ENCODE measurements at places on chromosomes 6 and 20.

DNA sequence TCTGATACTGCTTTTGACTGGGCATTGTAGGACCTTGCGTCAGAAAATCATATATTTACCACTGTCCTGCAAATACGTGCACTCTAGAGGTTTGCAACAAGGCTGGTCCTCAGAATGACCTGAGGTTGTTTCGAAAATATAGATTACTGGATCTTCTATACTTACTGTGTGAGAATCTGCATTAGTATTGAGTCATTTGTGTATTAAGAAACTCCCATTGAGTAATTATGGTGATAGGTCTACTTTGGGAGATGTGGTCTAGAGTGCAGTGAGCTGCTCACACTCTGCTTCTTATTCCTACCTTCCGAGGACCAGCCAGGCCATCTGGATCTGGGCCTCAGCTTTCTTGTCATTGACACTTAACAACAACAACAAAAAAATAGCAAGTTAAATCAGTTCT is 9.6 kb downstream of the KLHL32 start:
- no peak for DNase-seq

- peak; percentile 20 for DNase-seq
These were observed 40.2 kb downstream of the MRPL14 start for GRCh38 chr6:44086931-44087574.

DNA sequence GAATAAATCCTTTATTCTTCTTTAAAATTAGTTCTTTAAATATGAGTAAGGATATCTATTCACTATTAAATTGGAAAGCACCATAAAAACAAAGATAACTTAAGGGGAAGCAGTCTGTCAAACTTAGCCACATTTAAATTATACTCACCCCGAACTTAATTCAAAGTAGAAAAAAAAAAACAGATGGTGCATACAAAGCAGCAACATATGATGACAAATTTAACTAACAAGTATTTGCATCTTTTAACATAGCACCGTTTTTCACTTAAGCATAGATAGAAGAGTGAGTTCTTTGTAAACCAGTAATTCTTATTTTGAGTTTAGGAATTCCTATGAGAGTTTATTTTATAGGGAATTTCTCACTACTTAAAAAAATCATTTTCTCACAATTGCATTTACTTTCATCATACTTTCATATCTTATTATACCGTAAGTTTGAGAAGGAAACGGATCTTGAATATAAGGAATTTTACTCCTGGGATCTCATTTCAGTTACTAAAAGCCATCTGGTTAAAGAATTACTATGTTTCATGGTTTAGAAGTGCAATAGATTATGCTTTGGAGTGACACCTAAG is 828.2 kb upstream of the MAP3K7 start:
- no peak for DNase-seq

DNA sequence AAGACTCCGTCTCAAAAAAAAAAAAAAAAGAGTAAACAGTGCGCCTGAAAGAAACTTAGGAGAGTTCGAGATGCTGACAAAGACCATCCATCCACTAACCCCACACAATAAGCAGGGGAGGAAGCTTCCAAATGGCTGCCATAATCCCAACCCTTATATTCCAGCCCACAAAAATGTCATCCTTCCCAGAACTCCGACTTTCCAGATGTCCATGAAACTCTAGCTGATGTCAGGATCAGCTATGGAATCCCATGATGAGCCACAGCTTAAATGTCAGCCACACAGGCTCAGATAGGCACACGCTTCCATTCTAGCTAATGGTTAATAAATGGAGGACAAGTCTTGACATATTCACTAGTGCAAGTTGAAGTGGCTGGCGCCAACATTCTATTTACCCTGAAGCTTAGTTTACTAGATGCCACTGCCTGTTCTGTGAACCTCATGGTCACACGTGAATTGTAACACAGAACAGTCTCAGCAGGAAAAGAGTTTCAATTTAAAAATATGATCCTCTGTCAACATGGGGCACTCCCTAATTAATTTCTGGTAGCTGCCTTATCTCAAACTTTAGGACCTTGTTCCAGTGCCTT is 75.5 kb downstream of the FOXF2 start:
- DNase-seq: no peak

GRCh38 chr6:46655803-46656202 is 3.0 kb downstream of the SLC25A27 start:
- DNase-seq: peak; percentile 15

GRCh38 chr6:13331516-13332348 is 3.4 kb upstream of the TBC1D7 start:
- peak; percentile 32 for DNase-seq

DNA sequence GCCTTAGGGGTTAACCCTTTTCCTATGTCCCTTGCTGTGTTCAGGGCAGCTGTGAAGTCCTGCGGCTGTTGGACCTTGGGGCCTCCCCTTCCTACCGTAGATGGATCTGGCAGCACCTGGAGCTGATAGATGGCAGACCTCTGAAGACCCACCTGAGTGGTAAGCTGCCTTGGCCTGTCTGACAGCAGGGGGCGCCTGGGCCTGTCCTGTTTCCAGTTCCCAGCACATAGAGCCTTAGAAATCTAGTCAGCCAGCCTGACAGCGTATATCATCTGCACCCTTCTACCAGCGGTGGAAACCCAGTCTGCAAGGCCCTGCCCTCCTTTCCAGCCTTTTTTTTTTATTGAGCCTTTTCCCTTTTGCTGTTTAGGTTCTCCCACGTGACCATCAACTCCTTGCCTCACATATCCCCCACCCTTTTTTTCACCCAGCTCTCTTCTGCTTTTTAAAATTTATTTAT is 26.6 kb downstream of the CNBD2 start:
- DNase-seq: peak; percentile 76

DNA sequence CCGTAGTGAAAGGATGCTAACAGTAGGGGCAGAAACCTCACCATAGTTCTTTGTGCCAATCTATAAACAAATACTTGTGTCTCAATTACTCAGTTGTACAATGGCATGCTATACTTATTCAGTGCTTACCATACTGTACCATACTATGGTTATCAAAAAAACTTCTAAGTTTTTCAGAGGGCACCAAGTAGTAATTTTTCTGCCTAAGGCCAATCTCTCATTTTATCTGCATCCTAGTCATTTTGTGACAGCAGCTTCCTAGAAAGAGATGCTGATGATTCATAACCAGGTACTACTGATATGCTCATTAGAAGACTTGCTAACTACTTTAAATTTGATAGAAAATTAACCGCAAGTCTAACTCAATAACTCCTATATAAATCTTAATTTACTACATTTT is 42.9 kb downstream of the TMEM244 start:
- no peak for DNase-seq

DNA sequence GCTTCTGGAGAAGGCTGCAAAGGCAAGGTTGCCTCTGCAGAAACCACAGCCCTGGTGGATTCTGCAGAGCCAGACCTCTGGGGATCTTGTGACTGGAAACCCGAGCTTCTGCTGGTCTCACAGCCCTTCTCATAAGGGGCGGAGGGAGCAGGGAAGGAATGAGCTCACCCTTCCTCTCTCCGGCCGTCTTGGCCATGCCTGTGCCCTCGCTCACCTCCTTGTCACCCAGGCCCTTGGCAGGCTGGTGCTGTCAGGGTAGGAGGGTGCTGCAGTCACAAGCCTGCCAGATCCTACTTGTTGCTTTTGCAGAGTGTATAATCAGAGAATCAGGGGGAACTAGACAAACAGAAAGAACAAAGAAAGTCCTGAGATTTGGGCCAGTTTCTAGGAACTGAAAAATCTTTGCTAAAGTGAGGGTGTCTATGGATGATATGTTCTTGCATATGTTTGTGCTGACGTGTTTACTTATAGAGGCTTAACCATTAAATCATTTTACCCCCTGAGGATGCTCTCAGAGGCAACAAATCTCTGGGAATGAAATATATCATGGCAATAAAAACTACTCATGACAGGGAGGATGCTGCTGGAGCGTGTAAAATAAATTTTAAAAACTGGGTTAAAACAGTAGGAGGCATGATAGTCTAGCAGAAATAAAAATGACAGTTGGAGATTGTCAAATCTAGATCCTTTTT is 244.9 kb upstream of the SOX4 start:
- DNase-seq: peak; percentile 51

- DNase-seq: no peak
These were observed 47.6 kb upstream of the NOTCH4 start for GRCh38 chr6:32271429-32271828.

GRCh38 chr6:143062551-143062950 is 1.9 kb downstream of the AIG1 start:
- no peak for DNase-seq

- DNase-seq: no peak
These were observed at the start of gene SPINT4 for GRCh38 chr20:45722047-45722446. Gene SPINT4 (plus strand): TSS chr20:45722347. CDS start chr20:45722368, 21 bp downstream.

DNA sequence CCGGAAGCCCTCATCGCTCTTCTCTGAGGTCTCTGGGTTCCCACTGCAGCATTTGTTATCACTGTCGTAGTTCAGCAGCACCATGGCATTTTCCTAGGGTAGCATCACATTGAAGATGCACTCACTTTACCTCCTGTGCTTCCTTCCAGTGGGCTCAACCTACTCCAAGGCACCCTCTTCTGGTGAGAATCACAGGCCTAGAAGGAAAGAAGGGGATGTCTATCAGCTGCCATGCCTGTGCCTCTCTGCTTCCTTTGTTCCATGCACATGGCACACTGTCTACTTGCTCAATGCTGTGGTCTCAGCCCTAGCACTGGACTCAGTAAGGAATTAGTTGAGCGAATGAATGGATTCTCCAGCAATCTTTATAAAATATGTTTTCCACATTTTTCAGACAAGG is 22.6 kb downstream of the CST4 start:
- peak; percentile 51 for DNase-seq

GRCh38 chr6:14857001-14857400 is 388.9 kb upstream of the JARID2 start:
- no peak for DNase-seq

GRCh38 chr20:45926731-45927070 is 7.8 kb upstream of the PCIF1 start:
- no peak for DNase-seq

DNA sequence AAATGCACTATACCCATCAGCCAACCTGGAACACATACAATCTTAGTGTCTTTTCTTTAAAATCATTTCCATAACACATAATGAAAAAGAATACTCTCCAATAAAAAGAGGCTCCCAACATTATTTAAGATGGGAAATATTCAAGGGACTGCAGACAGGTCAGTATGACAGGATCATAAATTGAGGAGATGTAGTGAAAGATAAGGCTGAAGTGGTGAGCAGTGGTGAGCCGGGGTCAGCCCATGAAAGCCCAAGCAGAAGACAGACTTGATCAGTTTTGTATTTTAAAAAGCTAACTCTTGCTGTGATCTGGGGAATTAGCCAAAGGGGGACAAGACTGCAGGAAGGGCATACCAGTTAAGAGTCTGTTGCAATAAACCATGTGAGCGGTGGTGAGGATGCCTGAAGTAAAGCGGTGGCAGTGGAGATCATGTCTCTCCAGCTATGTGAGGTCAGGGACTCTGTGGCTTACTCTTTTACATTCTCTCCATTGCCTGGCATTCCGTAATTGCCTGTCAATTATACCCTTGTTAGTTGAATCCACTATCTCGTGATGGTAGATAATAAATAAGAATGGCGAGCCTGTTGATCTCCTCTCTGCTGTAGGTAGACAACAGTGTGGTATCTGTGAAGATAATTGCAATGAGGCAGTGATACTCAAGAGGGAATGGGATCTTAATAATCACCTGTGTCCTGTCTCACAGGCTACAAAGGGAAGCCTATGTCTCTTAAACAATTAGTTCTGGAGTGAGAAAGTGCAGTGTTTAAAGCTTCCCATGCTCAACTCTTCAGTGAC is 97.4 kb downstream of the FILIP1 start:
- DNase-seq: no peak

- no peak for DNase-seq
These were observed 7.6 kb downstream of the BPIFB2 start for GRCh38 chr20:33015114-33015484.

DNA sequence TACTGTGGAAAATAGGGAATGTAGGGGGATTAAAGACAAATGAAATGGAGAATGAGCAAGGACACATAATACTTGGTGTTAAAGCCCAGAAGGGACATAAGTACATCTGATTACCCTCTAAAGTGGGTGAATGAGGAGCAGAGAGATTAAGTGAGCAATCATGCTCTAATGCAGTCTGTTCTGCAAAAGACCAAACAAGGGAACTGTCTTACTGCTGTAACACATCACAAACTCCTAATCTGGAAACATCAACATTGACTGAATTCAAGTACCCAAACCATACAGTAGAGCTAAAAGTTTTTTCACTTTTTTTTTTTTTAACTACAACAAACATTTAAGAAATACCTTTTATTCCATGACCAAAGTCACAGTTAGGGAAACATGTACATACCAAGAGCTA is 19.3 kb upstream of the SLC17A4 start:
- no peak for DNase-seq

DNA sequence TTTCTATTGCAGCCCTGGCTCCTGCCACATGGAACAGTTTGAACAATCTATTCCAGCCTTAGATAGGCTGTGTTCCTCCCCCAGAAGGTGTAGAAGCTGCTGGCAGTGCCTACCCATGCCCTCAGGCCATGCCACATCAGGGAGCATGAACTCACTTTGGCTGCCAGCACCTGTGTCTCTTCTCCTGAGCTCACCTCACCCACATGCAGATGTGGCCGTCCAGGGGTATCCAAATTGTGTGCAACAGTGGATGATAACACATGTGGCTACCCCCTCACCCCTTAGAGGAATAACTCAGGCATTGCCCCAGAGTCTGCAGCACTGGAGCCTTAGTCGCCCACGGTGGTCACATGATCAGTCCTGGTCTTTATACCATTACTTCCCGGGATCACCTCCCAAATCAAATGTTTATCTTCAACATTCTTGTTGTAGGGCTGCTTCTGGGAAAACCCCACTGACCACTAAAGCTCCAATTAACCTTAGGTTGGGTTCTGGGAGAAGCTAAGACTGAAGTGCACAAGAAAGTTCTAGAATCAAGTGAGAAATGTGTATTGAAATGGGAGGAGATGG is 110.4 kb downstream of the BANF2 start:
- no peak for DNase-seq

DNA sequence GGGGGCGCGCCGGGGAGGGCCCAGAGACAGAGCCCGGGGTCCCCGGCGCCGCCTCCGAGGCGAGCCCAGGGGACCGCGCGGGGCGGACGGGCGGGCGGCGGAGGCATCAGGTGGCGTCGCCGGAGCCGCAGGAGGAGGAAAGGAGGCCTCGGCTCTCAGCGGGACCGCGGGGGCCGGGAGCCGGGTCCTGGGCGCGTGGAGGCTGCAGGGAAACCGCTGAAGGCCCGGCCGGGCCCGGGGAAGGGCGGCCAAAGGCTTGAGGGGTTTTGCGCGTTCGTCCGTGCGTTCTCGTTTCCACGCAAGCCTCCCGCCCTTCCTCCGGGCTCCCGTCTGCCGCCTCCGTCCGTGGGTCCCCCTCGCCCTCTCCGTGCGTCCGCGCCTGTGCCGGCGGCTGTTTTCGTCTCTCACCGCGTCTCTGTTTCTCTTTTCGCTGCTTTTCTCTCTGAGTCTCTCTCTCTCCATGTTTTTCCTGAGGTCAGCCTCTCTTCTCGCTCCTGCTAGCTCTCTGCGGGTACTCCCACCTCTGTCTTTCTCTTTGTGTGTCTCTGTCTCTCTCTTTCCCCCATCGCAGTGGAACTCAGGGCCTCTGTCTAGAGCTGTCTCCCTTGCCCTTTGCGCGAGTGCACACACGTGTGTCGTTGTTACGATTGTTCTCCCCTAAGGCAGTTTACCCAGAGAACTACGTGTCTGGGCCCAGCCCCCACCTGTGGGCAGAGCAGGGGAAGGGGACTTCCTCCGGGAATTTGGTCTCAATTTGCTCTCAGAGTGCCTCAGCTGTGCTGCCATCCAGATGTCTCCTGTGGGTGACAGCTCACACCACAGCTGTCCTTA is 2.1 kb downstream of the IRF4 start:
- no peak for DNase-seq
